ENCODE measurements at places on chromosomes 12 and 14. TPM values are rescaled to one million over a fixed set of nuclear protein-coding genes. Genes with fewer than 3 reads are reported as not detected.
A peak's percentile ranks its signal among the peaks of the same experiment; 100 is the strongest.

Gene CDCA3
- total RNA-seq = 5.2 TPM

DNA sequence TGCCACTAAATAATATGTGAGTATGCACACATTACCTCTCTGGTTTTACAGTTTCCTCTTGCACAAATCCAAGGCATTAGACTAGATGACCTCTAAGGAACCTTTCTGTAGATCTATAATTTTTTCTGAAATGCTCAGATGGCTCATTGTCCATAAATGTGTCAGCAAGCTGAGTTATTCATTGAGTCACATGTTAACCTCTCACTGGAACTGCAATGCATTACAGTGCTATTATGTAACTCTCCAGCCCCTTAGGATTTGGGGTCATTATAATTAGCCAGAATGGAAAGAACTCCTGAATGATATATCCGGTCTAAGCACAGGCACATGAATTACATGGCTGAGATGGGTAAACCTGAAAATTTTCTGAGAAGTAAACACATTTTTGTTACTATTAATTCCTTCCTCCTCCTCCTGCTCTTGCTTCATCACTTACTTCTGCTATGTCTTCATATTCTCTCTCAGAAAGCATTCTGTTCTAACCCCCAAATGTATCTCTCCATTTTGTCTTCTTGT, 20.3 kb upstream of the DRAM1 start:
- DNase-seq = no peak

DNA sequence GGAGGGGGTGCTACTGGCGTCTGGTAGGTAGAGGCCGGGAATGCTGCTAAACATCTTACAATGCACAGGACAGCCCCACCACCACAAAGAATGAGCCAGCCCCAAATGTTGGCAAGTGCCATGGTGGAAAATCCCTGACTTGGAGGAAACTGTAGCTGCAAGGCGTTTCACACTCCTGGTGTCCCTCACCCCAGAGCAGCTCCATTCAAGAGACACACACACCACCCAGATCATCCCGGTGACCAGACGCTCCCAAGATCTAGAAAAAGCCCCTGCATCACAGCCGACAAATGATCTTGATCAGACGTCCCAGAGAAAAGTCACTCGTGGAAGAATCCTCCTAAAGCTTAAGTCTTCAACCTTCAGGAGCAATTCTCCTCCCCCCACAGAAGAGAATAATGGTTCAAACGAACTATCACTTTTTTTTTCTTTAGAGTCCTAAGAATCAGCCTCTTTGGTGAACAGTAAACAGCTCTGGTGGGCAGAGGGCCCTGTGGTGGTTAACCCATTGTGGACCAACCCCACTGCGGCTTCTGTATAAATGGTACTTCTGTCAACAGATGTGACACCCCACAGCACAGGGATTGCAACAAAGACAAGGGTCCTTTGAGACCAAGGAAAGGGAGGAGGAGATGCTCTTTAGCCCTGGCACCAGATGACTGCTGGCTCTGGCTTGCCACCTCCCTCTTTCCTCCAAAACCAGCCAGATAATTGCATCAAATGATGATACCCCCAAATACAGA, 2.7 kb downstream of the GLTP start:
- DNase-seq = peak; percentile 29

- no peak for DNase-seq
These were observed 264.2 kb downstream of the ADAMTS20 start for GRCh38 chr12:43287706-43288383.

GRCh38 chr12:121713257-121713777, 765 bp downstream of the TMEM120B start:
- peak; percentile 78 for DNase-seq

Gene KIF5A
- total RNA-seq = 314 TPM
